Activated CD4-positive, alpha-beta T cell treated with anti-CD3 and anti-CD28 coated beads, Interleukin-2, amount 10 ng/mL, durations not matched to agents 24 days and 14 days (primary cell): ENCODE measurements at places on chromosomes 3 and 15. TPM values are rescaled to one million over a fixed set of nuclear protein-coding genes. Genes with fewer than 3 reads are reported as not detected.

The ATP10A gene
- 42.7 and 48.0 TPM in 2 replicates for total RNA-seq

The ENTPD3 gene
- not detected in 2 replicates for total RNA-seq

The STRIT1 gene
- not detected in 2 replicates for total RNA-seq

The TMC3 gene
- total RNA-seq = not detected in 2 replicates

The SLC24A5 gene
- total RNA-seq = not detected in 2 replicates

The MKRN2OS gene
- total RNA-seq = not detected in 2 replicates

The INAFM2 gene
- total RNA-seq = 22.8 and 23.3 TPM in 2 replicates

The POPDC2 gene
- total RNA-seq = 0.63 and 0.66 TPM in 2 replicates

The C3orf20 gene
- total RNA-seq = 0.19 and 0.28 TPM in 2 replicates

The ZBED2 gene
- total RNA-seq = 587 and 596 TPM in 2 replicates

The WDR49 gene
- total RNA-seq = 0.09 and 0.12 TPM in 2 replicates

The ADAMTS9 gene
- total RNA-seq = not detected in 2 replicates

The TRAT1 gene
- total RNA-seq = 61.0 and 66.6 TPM in 2 replicates

The CALML4 gene
- 14.6 and 16.5 TPM in 2 replicates for total RNA-seq

The DCLK3 gene
- not detected in 2 replicates for total RNA-seq

The LDHAL6B gene
- total RNA-seq = not detected in 2 replicates

The SERINC4 gene
- 0.28 and 0.33 TPM in 2 replicates for total RNA-seq

The ADAMTS7 gene
- 1.3 TPM in 2 replicates for total RNA-seq

The RUVBL1 gene
- total RNA-seq = 149 and 150 TPM in 2 replicates

The CSTA gene
- not detected in 2 replicates for total RNA-seq

The CLDN1 gene
- total RNA-seq = 0.33 and 0.52 TPM in 2 replicates

The MST1R gene
- 1.0 and 1.5 TPM in 2 replicates for total RNA-seq

The C15orf62 gene
- 0.43 and 0.51 TPM in 2 replicates for total RNA-seq

The PPP1R14D gene
- total RNA-seq = not detected in 2 replicates

The ARHGEF26 gene
- total RNA-seq = 0.09 and 0.12 TPM in 2 replicates

The ANKRD34C gene
- total RNA-seq = not detected in 2 replicates

The CHRNA7 gene
- 0.12 TPM in 1 of 2 replicates, not detected in the other for total RNA-seq

The MKRN3 gene
- 1.5 and 2.1 TPM in 2 replicates for total RNA-seq

The APBA2 gene
- 1.8 and 1.9 TPM in 2 replicates for total RNA-seq

The LTK gene
- not detected in 2 replicates for total RNA-seq

The ZNF662 gene
- 0.12 and 0.19 TPM in 2 replicates for total RNA-seq

The IMPG2 gene
- 0.02 and 0.05 TPM in 2 replicates for total RNA-seq

The CSK gene
- 332 and 340 TPM in 2 replicates for total RNA-seq

The CCR3 gene
- total RNA-seq = not detected in 2 replicates

The IL17RC gene
- 0.28 and 0.42 TPM in 2 replicates for total RNA-seq

The LRRC15 gene
- not detected in 2 replicates for total RNA-seq

The TRH gene
- not detected in 2 replicates for total RNA-seq

The ZNF609 gene
- 62.4 and 63.9 TPM in 2 replicates for total RNA-seq

The ACSBG1 gene
- total RNA-seq = not detected in 2 replicates

The SLC22A14 gene
- total RNA-seq = not detected in 2 replicates

The CFAP44 gene
- 2.5 and 2.7 TPM in 2 replicates for total RNA-seq

The KBTBD13 gene
- not detected in 2 replicates for total RNA-seq

The GOLGA6A gene
- total RNA-seq = not detected in 2 replicates

The ACTC1 gene
- total RNA-seq = not detected in 2 replicates

The C3orf49 gene
- total RNA-seq = not detected in 2 replicates

The GRAMD1C gene
- total RNA-seq = not detected in 2 replicates

The GABRA5 gene
- total RNA-seq = not detected in 2 replicates

The FMN1 gene
- 0.02 TPM in 1 of 2 replicates, not detected in the other for total RNA-seq

The CASR gene
- not detected in 2 replicates for total RNA-seq

The ZNF620 gene
- 4.9 and 5.6 TPM in 2 replicates for total RNA-seq
